ENCODE measurements at places on chromosomes 13 and 19. TPM values are rescaled to one million over a fixed set of nuclear protein-coding genes. Genes with fewer than 3 reads are reported as not detected.

- DNase-seq: no peak
Observed at GRCh38 chr13:98768522-98768921, 16.1 kb upstream of the SLC15A1 start.

GRCh38 chr13:53499576-53500133 lies 471.0 kb downstream of the OLFM4 start:
- DNase-seq: no peak

DNA sequence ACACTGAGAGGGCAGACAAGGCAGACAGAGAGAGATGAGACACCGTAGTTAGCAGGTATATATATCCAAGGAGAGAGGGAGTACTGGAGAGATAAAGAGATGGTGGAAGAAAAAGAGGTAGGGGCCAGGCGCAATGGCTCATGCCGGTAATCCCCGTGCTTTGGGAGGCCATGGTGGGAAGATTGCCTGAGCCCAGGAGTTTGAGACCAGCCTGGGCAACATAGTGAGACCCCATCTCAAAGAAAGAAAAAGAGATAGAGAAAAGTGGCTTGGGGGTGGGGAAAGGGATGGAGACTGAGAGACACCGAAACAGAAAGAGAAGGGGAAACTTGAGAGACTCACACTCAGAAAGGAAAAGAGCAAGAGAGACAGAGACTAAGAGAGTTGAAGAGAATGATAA lies 2.5 kb downstream of the RAB4B start:
- DNase-seq: no peak

- no peak for DNase-seq
Observed at GRCh38 chr13:48625413-48626076, 28.2 kb upstream of the CYSLTR2 start.

DNA sequence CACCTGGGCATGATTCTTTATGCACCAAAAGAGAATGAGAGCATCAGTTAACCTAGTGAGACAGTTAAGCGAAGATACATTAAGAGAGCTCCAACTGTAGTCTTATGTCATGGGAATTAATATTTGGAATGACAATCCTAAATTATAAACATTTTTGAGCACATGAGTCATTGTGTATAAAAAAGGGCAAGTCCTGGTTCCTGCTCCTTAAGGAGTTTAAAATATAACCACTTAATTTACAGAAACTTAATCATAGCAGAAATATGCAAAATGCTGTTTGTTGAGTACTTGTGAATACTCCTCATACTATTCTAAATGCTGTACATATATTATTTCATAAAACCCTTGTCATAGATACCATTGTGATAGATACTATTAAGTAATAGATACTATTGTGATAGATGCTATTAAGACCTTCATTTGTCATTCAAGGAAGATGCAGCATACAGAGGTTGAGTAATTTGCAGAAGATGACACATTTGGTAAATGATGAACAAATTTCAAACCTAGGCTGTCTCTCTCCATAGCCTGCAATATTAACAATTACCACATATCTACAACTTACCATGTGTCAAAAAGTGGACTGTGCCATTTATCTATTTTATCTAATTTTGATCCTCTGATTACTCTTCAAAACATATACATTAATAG lies 301.0 kb downstream of the TBC1D4 start:
- no peak for DNase-seq

DNA sequence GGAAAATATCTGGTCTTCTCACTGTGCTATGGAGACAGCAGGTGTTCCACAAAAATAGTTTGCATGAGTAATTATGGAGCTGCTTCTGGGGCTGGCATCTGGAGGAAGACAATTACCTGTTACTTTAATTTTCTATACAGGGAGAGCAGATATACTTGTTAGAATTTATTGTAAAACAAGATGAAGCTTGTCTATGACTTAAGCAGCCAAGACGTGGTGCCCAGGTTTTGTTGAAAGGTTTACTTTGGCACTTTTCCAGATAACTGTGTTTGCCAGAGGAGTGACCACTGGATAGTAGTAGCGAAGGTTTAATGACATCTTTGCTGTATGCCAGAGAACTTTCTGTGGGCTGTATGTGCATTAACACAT lies 134.5 kb upstream of the KL start:
- DNase-seq: no peak

- no peak for DNase-seq
Observed at GRCh38 chr13:49543656-49544055, 41.7 kb downstream of the RCBTB1 start.

CCL25 gene
- not detected for total RNA-seq

NLRP12 gene
- total RNA-seq: 1.7 TPM

DNA sequence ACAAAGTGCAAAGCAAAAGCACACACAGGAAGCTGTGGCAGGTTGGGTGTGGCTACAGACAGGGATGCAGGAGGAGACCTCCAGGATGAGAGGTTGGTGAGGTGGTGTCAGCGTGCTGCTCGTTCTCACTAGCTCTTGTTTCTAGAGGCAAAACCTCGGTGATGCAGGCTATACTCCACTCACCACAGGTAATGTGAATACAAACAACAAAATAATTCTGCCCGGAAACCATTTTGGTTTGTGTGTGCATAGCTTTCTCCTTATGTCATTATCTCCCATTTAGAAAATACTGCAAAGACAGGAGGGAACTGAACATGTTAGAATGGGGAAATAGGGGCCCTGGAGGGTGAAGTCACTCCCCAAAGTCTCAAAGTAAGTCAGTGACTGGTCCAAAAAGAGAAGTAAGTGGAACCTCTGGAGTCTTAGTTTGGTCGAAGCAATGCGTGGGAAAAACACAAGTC lies 9.4 kb downstream of the LCP1 start:
- no peak for DNase-seq

ZNF628 gene
- 9.0 TPM for total RNA-seq

DNA sequence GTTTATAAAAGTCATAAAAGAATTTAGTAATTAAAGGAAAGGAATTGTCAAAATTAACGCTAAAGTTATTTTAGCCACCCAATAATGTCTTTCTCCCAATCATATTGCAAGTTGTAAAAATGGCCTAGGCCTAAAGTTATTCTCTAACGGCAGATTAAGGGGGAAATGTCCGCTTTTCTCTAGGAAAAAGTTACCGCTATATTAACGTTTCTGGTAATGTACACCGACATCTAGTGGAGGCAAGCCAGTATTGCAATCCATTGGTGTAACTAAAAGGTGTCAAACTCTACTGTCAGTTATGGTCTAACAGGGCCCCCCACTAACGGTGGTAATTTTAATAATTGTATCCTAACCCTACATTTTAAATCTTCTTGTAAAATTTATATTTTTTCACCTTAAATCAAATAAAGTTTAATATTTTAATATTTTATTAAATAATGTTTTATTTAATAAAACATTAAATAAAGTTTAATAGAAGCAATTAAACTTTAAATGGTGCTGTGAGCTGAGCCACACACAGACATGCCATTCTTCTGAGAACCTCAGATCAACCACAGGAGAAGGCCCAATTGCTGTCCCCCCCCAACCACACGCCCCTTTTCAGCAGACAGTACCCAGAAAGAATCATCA lies 35.9 kb upstream of the ZSCAN5A start:
- peak; percentile 55 for DNase-seq

DNA sequence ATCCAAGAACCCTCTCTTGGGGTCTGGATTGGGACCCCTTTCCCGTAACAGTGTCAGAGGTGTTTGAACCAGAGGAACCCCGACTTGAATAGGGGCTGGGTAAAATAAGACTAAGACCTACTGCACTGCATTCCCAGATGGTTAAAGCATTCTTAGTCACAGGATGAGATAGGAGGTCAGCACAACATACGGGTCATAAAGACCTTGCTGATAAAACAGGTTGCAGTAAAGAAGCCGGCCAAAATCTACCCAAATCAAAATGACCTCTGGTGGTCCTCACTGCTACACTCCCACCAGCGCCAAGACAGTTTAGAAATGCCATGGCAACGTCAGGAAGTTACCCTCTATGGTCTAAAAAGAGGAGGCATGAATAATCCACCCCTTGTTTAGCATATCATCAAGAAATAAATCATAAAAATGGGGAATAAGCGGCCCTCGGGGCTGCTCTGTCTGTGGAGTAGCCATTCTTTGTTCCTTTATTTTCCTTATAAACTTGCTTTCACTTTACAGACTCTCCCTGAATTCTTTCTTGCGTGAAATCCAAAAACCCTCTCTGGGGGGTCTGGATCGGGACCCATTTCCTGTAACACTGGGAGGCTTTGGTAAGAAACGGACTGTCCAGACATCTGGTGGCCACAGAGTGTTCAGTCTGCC lies 4.4 kb upstream of the SIN3B start:
- DNase-seq: no peak

DNA sequence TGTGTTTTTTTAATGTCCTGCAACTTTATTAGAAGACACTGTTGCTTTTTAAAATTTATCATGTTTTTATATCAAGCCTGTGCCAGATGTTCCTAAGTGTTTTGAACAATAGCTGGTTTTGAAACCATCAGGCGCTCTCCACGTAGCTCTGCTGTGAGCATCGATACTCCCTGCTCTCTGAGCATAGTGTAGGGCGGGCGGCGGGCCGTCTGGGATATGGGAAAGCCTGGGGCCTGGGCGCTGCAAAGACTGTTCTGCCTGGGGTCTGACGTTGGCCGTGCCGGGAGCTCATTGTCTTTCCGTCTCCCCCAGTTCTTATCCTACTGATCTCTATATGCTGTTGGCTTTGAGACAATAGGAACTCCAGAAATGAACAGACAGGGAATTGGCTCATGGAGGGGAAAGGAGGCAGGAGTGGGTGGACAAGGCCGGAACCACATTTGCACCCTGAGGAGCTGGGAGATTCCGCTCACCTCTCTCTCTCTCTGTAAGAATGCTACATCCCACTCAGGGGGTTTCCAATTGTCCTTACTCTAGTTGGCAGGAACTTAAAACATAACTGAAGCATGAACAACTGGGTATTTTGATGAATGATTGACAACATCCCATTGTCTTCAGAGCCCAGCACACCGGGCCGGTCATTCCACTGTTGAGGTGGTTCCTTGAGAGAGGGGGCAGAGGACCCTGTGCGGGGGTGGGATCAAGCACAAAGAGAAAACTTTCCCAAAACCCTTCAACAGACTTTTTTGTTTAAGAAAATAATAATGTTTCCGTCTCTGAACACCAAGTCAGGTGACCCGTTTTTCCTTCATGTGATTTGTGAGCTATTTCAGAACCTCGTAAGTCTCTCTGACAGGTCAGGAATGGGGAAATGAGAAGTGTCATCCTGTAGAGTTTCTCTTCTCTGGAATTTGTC lies 64.7 kb downstream of the COL4A2 start:
- DNase-seq: no peak

- DNase-seq: no peak
Observed at GRCh38 chr13:113412440-113412839, 40.8 kb downstream of the ADPRHL1 start.

- no peak for DNase-seq
Observed at GRCh38 chr13:97809576-97809975, 143.9 kb upstream of the IPO5 start.

- no peak for DNase-seq
Observed at GRCh38 chr19:14410091-14411051, 8.8 kb downstream of the DDX39A start.

DNA sequence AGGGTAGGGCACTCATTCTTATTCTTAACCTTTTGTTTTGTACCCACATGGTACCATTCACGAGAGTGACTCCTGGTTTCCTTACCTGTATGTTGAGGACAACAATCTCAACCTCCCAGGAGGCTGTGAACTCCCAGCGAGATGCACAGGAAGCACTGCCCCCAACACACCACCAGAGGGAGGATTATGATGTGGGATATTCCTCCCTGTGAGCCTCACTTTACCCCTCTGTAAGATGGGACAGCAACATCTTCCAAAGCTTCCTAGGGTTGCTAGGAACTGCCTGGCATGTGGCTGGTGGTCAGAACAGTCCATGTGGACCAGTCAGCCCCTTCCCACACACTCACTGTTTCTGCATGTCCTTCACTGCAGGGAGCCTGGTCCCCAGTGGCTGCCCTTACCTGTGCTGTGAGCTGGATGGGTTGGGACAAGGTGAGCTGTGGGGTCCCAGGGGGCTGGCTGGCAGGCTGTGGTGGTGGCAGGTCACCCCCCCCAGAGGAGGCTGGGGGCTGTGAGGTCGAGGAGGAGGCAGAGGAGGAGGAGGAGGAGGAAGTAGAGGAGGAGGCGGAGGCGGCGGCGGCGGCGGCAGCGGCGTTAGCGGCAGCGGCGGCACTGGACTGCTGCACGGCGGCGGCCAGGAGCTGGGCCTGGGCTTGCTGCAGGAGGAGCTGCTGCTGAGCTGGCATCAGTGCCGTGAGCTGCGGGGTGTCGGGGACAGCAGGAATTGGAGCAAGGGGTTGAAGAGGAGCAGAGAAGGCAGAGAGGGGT lies 15.8 kb downstream of the POU2F2 start:
- no peak for DNase-seq

- DNase-seq: no peak
Observed at GRCh38 chr19:18975011-18975410, 34.0 kb upstream of the HOMER3 start.

PROZ gene
- total RNA-seq: not detected

MATK gene
- 1.6 TPM for total RNA-seq

GRCh38 chr19:51093101-51093500 lies 10.4 kb upstream of the KLK14 start:
- no peak for DNase-seq

ACP7 gene
- 1.6 TPM for total RNA-seq

GRCh38 chr13:91216928-91217700 lies 130.4 kb upstream of the MIR17HG start:
- no peak for DNase-seq

GRCh38 chr13:99258210-99258860 lies at the start of gene GPR18:
Gene GPR18, minus strand, starts transcription at chr13:99258379. Its CDS starts 2,507 bp downstream, at chr13:99255872.
- no peak for DNase-seq

SERP2 gene
- total RNA-seq: 9.6 TPM

- no peak for DNase-seq
Observed at GRCh38 chr13:46489586-46490023, 63.4 kb upstream of the LRCH1 start.

DNA sequence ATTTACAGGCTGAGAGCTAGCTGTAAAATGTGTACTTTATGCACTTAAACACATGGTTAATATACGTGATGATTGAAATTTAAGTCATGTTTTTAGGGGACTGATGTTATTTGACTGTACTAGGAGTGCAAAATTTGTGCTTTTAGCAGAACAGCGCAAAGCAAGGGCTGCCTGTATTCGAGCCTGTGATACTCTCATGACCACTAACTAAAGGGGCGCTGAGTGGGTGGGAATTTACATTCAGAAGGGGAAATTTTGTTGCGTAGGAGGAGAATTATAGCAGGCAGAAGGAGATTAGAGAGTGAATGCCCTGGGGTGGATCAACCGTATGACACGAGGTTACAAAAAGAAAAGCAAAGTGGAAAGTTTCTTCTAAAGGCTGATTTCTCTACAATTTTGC lies 271.8 kb upstream of the HTR2A start:
- DNase-seq: no peak

- no peak for DNase-seq
Observed at GRCh38 chr13:70388935-70389334, 280.7 kb upstream of the KLHL1 start.

TMEM86B gene
- total RNA-seq: 6.0 TPM

PABPC3 gene
- total RNA-seq: 0.13 TPM

ZFR2 gene
- total RNA-seq: 0.31 TPM

GPC6 gene
- 37.8 TPM for total RNA-seq

- no peak for DNase-seq
Observed at GRCh38 chr13:110431425-110432294, 124.6 kb downstream of the COL4A2 start.

Measured in sciatic nerve (tissue), 2 donors.